Amniotic stem cell (primary cell): ENCODE measurements at places on chromosomes 6 and 20.
A peak's percentile ranks its signal among the peaks of the same experiment; 100 is the strongest.

DNA sequence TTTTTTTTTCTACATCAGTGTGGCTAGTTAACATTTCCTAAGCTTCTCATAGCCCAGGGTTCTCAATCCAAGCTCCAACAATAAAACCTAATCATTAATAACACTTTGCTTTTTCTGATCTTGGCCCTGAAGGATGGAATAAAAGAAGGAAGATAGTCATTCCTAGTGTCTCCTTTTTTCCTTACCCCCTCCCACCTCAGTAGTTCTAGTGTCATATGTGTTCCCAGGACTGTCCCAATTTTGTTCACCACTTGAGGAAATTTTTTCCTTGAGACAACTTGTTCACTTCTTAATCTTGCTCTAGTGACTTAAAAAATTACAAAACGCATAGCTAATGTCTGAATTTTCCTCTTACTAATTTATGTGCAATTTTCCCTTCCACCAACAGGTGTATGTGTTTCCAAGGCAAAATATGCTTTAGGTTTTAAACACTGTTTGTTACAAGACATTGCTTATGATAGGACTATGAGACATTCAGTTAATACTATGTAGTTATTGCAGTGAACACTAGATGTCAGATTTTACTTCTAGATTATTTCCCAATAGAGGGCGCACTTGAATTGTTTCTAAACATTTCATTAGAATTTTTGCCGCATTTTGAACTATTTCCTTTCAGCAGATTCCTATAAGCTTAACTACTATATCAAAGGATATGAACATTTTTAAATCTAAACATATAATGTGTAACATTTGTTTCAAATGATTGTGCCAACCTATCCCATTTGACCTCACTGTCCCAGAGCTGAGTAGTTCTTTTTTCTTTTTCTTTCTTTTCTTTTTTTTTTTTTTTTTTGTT is 18.5 kb upstream of the C6orf141 start:
- DNase-seq, result peak; percentile 48

DNA sequence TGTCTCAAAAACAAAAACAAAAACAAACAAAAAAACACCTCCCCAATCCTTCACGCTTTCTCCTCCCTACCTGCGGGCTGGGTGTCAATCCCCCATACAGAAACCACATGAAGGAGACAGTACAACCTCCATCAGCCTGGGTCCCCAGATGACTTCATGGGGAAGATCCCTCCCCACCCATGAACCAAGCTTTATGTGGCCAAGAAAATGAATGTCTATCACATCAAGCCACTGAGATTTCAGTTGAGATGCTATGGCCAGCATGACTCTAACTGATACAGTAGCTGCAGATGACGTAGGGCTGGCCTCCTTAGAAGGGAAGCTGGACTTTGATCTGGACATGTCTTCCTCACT is 21.2 kb upstream of the BNIP5 start:
- no peak for DNase-seq

- DNase-seq, result no peak
Observed at GRCh38 chr20:16003310-16003709, 569.9 kb downstream of the KIF16B start.

DNA sequence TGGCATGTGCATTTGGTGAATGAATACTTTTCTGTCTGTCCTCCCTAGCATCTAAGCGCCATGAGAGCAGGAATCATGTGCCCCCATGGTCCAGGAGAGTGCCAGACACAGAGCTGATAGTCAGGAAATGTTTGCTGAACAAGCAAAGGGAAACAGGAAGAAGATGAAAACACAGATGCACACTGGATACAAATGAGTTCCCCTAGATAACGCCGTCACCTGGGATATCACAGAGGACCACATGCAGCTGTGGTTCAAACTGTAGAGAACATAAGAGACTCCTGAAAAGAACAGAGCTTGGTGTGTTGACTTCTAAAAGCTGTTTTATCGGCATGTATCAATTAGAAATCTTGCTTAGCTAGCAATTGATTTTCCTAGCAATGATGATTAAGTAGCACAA is 293.7 kb downstream of the BTBD3 start:
- no peak for DNase-seq

GRCh38 chr20:53220482-53221307 is 248.5 kb downstream of the TSHZ2 start:
- no peak for DNase-seq

DNA sequence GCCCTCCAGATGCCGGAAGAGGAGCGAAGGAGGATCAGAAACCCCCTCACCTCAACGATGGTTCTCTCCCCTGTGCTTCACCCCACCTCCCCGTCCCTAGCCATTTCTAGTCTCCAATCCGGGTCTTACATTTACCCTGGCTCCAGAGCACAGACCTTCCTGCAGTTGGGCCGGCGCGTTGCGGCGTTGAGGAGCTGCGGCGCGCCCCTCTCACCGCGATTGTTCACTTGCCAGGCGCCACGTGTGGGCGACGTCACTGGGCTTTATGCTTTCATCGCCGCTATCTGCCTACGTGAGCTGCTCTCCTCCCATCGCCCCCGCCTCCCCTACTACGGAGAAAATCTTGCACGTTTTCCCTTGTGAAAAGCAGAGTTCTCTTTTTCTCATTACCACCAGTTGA is at the start of gene CRISP2:
TSS of gene CRISP2 (minus strand) at position 198 of the 400 bp plus-strand sequence. CDS start 4,347 bp downstream, outside the sequence.
- DNase-seq, result no peak

DNA sequence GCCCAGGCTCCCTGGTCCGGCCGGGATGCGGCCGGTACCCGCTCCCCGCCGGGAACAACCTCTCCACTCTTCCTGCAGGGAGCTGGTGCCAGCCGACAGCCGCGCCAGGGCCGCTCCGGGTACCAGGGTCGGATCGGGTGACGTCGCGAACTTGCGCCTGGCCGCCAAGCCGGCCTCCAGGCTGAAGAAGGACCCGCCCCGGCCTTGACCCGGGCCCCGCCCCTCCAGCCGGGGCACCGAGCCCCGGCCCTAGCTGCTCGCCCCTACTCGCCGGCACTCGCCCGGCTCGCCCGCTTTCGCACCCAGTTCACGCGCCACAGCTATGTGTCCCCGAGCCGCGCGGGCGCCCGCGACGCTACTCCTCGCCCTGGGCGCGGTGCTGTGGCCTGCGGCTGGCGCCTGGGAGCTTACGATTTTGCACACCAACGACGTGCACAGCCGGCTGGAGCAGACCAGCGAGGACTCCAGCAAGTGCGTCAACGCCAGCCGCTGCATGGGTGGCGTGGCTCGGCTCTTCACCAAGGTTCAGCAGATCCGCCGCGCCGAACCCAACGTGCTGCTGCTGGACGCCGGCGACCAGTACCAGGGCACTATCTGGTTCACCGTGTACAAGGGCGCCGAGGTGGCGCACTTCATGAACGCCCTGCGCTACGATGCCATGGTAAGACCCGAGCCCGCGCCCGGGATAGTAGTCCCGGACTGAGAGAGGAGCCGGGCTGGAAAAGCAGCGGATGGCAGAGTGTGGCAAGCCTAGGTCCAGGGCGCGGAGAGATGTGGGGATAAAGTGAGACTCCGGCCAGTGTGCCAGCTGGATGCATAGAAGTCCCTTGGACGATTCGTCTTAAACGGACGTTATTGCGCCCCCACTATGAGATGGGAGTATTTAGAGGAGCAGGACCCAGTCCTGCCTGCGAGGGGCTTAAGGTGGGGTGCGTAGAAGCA is at the start of gene NT5E:
TSS of gene NT5E (plus strand) at position 266 of the 942 bp plus-strand sequence. CDS start at position 323, 57 bp downstream.
- DNase-seq, result peak; percentile 62

DNA sequence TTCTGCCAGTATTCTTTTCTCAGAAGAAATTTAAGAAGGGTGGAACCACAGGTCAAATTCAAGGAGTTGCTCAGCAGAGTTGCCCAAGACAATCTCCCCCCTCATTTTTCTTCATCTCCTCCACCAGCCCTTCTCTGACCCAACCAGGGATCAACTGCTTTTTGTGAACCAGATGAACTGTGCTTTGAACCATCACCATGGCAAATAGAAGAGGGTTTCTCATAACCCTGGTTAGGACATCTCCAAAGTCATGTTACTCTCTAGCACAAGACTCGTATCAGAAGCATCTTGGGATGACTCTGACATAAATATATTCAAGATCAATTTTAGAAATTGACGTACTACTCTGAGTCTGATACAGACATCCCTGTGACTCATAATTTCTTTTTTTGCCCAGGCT is 130.7 kb downstream of the ALDH8A1 start:
- no peak for DNase-seq

DNA sequence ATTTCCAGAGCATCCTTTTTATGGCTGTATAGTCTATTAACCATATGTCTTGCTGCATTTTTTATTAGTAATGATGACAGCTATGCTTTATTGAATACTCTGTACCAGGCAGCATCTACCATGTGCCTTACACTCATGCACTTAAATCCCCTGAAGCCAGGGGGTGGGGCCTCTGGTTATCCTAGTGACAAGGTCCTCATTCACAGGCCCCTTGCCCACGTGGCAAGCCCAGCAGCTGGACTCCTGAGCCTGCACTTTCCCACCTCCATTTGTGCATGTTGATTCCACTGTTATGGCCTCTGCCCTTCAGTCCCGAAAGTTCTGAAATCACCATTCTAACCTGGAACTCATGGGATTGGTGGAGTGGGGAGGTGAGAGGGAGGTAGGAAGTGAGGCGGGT is 22.3 kb downstream of the ACTR5 start:
- no peak for DNase-seq

GRCh38 chr20:59392736-59393135 is 92.3 kb downstream of the EDN3 start:
- no peak for DNase-seq

DNA sequence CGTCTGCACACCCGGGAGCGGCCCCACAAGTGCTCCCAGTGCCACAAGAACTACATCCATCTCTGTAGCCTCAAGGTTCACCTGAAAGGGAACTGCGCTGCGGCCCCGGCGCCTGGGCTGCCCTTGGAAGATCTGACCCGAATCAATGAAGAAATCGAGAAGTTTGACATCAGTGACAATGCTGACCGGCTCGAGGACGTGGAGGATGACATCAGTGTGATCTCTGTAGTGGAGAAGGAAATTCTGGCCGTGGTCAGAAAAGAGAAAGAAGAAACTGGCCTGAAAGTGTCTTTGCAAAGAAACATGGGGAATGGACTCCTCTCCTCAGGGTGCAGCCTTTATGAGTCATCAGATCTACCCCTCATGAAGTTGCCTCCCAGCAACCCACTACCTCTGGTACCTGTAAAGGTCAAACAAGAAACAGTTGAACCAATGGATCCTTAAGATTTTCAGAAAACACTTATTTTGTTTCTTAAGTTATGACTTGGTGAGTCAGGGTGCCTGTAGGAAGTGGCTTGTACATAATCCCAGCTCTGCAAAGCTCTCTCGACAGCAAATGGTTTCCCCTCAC is 21.0 kb downstream of the PRDM1 start:
- DNase-seq, result no peak

- DNase-seq, result no peak
Observed at GRCh38 chr20:57907131-57908000, 197.6 kb upstream of the PMEPA1 start.

GRCh38 chr6:159578629-159579028 is 114.4 kb downstream of the SOD2 start:
- DNase-seq, result no peak
